ENCODE measurements at places on chromosomes 7 and 10.

DNA sequence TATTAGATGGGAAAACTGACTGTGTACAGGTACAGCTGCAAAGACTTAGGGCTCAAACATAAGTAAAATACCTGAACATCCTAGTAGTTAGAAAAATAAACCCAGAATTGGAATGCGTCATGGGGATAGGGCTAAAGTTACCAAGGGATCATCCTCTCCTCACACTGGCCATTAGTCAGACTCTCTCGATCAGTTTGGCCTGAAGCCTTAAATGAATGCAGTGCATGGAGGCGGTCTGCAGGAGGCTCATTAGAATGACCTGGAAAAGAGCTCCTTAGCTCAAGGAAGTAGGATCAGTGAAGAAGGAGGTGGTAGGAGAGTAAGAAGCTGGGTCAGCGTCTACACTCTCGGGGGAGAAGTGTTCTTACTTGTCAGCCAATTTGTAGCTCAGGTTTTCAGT is 35.3 kb downstream of the DENND2A start:
- DNase-seq: no peak

GRCh38 chr7:25665903-25666670 is 437.8 kb upstream of the NPVF start:
- DNase-seq: no peak

GRCh38 chr10:94010886-94011285 is 17.2 kb downstream of the PLCE1 start:
- DNase-seq: no peak

DNA sequence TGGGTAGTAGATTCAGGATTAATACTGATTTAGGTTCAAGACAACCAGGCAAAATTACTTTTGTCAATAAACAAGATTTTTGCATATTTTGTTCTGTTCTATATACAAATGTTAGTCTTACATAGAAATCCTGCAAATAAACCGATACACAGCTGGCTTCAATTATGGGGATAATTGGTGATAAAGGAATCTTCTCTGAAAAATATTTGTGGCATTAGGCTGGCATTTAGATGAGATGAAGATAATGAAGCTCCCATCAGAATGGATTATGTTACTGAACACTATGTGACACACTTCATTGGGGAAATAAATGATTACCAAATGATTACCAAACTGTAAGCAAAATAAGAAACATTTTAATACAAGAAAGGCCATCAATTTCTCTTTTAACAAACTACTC is 65.8 kb downstream of the NT5C2 start:
- no peak for DNase-seq

DNA sequence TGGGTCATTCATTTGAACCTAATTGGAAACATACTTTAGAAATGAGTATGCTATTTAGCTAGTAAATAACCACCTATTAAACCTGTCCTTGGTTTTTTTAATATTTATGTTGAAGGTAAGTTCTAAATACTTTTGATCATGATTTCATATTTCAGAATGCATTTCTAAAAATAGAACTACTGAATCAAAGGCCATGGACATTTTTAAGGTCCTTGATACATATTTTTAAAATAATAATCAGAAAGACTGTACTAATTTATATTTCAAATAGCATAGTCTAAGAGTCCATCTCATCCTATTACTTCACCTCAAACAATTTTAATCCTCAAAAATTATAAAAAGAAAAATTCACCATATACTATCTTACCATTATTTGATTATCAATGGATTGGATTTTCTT is 102.1 kb upstream of the AKR1E2 start:
- DNase-seq: no peak

- DNase-seq: no peak
Measured at GRCh38 chr10:121735263-121735662, 137.0 kb upstream of the FGFR2 start.

- no peak for DNase-seq
Measured at GRCh38 chr10:79285315-79286197, 61.7 kb upstream of the PPIF start.

DNA sequence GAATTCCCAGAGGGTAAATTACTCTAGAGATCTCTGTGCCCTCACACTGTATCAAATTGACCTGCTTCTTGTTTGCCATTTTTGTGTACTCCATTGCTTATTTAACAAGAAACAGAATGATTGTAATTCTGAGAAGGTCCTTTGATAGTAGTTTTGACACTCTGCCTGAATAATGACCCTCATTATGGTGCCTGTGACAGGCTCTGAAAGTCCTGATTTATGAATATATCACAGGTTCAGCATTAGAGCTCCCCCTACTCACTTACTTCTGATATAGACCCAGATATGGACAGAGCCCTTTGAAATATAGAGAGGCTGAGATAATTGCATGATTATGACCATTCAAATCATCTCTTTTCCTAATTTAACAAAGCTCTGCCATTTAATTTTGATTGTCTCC is 465.2 kb downstream of the MDFIC start:
- no peak for DNase-seq

GRCh38 chr7:2140216-2141020 is 92.3 kb downstream of the MAD1L1 start:
- DNase-seq: no peak

DNA sequence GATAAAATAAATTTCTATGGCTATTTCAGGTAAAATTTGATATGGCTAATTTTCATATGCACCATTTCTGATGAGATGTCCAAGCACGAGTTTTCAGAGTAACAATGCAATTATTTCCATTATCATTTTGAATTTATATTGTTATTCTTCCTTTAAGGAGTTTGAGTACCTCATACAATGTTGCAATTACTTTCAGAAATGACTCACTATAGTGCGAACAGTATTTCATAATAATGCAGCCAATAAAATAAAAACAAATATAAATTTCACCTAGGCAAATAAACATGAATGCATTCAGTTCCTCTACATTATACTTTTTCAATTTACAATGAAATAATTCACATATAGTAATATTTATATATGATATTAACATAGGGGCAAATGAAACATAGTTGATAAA is 78.8 kb upstream of the LRRN3 start:
- no peak for DNase-seq

DNA sequence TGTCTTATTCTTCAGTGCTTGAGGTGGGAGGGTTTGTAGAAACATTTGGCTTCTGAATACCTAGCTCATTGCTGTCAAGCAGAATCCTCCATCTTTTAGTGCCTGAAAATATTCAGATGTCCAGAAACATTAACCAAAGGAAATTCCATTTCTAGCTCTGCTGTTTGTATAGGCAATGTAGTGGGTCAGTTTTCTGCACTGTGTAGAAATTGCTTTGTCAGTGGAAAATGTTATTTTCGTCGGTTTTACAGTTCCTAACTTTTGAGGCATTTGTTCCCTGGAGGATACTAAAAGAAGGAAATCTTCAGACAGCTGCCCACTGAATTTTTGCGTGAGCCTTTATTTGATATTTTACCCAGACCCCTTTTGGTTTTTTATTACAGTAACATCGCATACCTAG is 143.4 kb downstream of the TPST1 start:
- DNase-seq: no peak
